ENCODE measurements at places on chromosomes 3 and 15.

GRCh38 chr3:185056908-185057307 lies 96.0 kb downstream of the C3orf70 start:
- DNase-seq, result no peak

DNA sequence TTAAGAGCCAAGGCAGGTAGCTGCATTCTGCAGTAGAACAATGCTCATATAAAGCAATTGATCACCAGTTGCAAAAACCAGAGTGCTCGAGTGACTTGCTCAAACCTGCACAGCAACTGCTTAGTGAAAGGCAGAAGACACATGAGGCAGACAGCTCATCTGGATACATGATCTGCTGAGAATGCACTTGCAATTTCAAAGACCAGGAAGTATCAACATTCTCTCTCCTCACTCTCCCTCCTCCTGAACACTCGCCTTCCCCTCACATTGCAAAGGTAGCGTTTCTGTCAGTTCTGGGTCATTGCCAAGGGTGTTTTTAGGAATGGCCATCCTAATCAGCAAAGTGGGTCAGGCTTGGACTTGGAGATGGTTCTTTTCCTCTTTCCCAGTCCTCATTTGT lies 61.0 kb downstream of the BFSP2 start:
- peak; percentile 80 for DNase-seq

DNA sequence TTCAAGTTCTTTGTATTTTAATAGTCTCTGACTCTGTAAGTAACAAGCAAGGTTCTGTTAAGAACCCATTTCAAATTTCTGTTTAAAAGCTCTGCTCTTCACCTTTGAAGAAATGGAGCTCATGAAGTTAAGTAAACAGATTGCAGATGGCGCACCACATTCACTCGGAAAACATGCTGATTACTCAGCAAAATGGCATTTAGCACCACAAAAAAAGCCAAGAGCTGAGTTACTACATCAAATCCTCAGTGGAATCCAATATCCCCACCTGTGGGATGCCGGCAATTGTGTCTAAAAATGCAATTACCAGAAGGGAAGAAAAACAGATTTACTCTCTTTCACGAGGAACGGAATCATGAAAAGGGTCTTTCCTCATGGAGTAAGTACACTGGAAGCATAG lies 758.0 kb downstream of the NTRK3 start:
- no peak for DNase-seq

GRCh38 chr3:11718637-11719405 lies 75.1 kb upstream of the VGLL4 start:
- peak; percentile 57 for DNase-seq

DNA sequence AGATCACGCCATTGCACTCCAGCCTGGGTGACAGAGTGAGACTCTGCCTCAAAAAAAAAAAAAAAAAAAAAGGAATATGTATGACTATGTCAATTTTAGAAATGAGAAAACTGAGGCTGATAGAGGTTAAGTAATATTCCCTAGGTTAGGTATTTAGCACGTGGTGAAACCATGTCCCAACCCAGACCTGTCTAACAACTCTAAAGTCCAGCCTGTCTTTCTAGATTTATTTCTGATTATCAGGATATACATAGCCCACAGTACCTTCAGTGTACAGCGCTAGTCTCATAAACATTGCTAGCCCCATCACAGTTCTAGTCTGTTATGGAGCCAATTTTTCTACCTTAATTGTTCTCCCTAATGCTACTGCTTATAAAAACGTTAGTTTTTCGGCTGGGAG lies 88.4 kb upstream of the RAP2B start:
- no peak for DNase-seq

DNA sequence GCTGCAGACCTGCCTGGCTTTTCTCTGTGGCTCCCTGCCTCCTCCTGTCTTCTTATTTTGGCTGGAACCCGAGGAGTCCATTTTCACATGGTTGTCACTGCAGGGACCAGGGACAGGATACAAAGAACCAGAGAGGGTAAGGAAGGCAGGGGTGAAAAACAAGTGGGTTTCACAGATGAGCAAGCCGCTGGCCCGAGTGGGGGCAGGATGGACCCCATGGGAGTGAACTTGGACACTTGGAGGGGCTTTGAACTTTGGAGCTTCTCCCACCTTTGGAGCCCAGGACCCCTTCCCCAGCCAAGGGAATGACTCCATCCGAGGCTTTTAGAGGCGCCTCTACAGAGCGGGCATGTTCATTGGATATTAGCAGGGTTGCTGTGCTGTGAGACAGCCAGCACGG lies 26.9 kb upstream of the ADCY5 start:
- no peak for DNase-seq

DNA sequence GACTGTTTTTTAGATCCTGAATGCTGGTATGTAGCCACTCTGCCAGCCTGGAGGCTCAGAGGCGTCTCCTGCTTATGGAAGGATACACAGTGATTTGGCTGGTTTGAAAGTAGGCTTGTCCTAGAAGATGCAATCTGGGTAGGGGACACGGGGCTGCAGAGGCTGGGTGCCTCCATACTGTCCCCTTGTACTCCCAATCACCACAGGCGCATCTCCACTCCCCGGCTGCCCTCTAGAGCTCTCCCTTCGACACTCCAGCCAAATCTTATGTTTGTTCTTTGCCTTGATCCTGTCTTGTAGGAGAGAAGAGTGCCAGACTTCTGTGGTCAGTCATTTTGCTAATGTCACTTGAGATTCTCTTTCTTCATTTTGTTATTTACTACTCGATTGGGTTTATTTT lies 168.8 kb upstream of the THRB start:
- no peak for DNase-seq

DNA sequence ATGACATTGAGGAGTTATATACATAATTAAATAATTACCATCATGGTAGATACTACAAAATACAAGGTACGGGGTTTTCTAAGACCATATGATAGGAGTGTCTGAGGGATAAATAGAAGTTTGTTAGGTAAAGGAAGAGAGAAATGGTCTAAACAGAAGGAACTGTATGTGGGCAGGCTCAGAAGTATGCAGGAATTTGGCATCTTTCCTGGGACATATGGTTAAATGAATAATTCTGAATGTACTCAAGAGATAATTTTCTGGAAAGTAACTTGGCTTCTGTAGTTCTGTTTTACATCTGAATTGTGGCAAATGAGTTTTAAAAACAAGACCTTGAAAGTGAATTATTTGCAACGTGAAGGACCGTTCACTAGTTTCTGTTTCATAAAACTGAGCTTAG lies 17.5 kb downstream of the LMCD1 start:
- DNase-seq, result no peak

- DNase-seq, result no peak
Measured at GRCh38 chr3:14462738-14463137, 60.3 kb downstream of the SLC6A6 start.

- no peak for DNase-seq
Measured at GRCh38 chr3:45487508-45487907, 99.1 kb downstream of the LARS2 start.

GRCh38 chr15:88702983-88703382 lies 64.2 kb downstream of the ISG20 start:
- no peak for DNase-seq
